ENCODE measurements at places on chromosomes 3 and 15. TPM values are rescaled to one million over a fixed set of nuclear protein-coding genes. Genes with fewer than 3 reads are reported as not detected.

FSTL1 gene
- 2,112 TPM for total RNA-seq

FANCD2OS gene
- total RNA-seq: not detected

POLR2M gene
- 319 TPM for total RNA-seq

TMEM40 gene
- not detected for total RNA-seq

CD200R1 gene
- under 0.01 TPM for total RNA-seq

GATM gene
- total RNA-seq: 0.56 TPM

PRR20G gene
- total RNA-seq: not detected

IQCF5 gene
- not detected for total RNA-seq
